Jurkat, Clone E6-1 (cell line): ENCODE measurements at places on chromosomes 13 and 19.

- peak; percentile 50 for DNase-seq
Measured at GRCh38 chr13:32426990-32427851, 709 bp downstream of the N4BP2L1 start.

DNA sequence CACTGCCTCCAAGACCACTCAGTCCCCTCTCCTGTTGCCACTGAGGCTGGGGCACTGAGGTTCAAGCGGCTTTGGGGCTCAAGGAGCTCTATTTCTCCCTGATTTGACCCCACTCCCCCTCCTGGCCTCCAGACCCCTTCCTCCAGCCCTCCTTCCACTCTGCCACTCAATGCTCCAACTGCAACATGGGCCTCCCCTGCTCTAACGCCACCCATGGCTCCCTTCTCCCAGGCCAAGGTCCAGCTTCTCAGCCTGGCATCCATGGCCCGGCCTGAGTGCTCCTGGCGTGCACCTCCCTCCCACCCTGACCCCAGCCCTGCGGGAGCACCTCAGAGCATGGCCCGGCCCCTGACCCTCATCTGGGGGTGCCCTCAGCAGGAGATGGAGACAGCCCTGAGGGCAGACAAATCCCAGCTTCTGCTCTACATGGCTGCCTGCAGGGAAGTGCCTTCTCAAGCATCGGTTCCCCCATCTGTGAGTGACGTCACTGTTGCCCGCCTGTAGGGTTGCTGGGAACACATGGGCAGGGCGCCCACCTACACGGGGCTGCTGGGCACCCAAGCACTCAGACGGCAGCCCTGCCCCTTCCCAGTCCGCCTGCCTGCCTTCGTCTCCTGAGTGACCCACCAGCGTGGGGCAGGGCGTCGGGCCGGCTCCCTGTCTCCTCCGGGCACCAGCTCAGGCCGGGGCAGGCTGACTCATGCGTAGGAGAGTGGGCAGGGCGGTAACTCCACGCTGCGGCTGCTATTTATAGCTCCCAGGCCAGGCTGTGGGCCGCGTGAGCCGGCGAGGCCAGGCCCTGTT, 1.6 kb upstream of the DIRAS1 start:
- no peak for DNase-seq

DNA sequence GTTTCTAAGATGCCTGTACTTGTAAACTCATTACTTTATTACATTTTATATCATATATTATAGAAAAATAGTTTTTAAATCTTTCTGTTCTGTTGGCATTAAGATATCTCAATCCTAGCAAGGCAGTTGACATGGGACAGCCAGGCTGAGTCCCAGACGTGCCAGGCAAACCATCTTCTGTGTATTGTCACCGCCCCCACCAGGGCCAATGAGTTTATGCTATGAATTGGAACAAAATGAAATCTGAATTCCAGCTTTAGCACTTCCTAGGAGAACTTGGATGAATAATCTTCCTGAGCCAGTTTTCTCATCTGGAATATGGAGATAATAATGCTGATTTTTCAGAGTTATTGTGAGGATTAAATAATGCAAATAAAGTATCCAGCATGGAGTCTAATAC, 79.9 kb upstream of the GSX1 start:
- no peak for DNase-seq

- peak; percentile 38 for DNase-seq
Measured at GRCh38 chr13:99124794-99125316, 75.8 kb upstream of the UBAC2 start.

DNA sequence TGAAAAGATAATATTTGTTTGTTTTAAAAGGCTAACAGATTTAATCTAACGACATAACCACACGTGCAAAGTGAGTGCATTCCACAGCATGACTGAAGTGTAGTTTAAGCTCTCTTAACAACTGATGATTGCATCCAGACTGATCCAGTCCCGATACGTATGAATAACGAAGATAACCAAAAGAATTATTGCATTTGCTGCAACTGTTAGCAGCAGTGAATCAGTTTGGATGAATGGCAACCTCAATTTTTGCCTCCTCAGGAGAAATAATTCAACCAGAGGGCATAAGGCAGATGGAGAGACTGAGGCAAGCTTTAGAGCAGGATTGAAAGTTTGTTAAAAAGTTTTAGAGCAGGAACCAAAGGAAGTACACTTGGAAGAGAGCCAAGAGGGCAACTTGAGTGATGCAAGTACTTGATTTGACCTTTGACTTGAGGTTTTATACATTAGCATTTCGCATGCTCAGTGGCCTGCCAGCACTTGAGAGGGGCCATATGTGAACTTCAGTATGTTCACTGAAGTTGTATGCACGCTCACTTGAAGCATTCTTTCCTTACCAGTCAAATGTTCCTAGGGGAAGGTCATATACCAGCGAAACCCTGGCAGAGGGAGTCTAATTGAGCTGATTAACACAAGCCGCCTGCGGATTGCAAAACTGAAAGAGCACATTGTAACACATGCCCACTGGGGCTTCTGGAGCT, 835.0 kb upstream of the PCDH20 start:
- DNase-seq = no peak

- no peak for DNase-seq
Measured at GRCh38 chr13:25112695-25113255, 16.8 kb downstream of the PABPC3 start.

- no peak for DNase-seq
Measured at GRCh38 chr19:46181388-46181779, 33.3 kb downstream of the IGFL2 start.

DNA sequence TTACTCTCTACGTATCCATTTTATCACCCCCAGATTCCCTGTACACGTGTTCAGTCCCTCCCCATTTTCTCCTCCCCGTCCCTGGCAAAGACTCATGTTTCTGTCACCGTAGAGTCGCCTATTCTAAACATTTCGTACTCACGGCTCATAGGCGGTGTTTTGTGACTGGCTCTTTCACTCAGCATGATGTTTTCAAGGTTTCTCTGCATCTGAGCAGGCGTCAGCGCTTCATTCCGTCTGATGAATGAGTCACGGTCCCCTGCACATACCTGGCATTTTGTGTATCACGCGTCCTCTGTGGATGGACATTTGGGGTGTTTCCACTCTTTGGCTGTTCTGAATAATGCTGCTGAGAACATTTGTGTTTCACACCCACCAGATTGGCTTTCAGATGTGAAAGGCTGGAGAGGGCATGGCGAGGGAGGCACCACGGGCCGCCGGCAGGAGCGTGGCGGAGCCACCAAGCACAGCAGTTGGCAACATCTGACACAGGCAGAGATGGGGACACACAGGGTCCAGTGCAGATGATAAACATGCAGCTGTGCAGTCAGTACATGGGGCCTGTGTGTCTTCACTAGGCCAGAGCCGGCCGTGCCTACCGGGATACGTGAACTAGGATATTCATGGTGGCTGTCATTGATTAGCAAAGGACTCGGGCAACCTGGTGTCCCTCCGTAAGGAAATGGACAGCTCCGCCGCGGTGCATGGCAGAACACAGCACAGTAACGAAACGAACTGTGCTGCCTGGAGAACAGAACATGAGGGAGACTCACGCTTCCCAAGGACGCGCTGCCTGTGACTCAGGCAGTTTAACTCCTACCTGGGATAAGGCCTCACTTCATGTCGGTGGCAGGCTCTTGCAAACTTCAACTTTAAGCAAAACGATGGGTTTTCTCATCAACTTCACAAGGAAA, 117.2 kb downstream of the ATP11A start:
- DNase-seq = no peak

GRCh38 chr13:100363285-100363711, 225.3 kb downstream of the GGACT start:
- DNase-seq = no peak

- DNase-seq = no peak
Measured at GRCh38 chr13:50403311-50403710, 388.1 kb downstream of the KCNRG start.
